ENCODE measurements at places on chromosomes 3 and 15.

- no peak for DNase-seq
These were observed 123.1 kb upstream of the RARB start for GRCh38 chr3:25304916-25305315.

DNA sequence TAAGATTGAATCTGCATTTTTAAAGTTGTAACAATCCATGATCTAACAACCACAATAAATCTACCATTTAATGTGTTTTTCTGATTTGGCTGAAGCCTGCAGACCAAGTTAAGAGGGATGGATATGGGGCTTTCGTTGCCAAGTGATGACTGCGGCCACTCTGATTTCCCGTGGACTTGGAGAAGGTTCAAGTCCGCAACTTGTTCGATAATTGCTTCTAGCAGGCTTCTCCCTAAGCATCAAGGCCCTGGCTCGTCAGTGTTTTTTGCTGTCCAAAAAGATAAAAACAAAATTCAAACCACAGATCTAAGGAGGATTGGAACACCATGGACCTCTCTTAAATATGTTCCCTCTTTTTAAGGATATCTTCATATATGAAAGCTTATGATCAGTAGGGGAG is 256.6 kb downstream of the CNTN3 start:
- no peak for DNase-seq

DNA sequence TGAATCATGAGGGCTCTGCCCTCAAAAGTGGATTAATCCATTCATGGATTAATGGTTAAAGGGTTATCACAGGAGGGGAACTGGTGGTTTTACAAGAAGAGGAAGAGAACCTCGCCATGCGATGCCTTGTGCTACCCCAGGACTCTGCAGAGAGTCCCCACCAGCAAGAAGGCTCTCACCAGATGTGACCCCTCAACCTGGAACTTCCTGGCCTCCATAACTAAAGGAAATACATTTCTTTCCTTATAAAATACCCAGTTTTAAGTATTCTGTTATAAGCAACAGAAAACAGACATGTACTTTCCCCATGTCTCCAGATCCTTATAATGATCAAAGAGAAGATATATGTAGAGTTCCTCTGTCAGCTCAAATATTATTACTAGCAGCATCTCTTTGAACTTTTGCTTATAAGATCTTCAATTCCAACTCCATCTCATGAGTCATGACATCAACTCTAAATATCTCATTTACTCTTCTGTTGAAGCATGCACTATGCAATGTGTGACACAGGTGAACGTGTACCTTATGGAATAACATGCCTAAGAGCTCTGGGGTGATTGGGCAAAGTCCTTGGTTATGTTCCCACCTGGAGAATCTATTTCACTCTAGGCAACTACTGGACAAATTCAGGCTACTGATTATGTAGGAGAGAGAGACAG is 37.5 kb upstream of the ZBTB38 start:
- no peak for DNase-seq

GRCh38 chr3:177281292-177282118 is 84.2 kb upstream of the TBL1XR1 start:
- no peak for DNase-seq

DNA sequence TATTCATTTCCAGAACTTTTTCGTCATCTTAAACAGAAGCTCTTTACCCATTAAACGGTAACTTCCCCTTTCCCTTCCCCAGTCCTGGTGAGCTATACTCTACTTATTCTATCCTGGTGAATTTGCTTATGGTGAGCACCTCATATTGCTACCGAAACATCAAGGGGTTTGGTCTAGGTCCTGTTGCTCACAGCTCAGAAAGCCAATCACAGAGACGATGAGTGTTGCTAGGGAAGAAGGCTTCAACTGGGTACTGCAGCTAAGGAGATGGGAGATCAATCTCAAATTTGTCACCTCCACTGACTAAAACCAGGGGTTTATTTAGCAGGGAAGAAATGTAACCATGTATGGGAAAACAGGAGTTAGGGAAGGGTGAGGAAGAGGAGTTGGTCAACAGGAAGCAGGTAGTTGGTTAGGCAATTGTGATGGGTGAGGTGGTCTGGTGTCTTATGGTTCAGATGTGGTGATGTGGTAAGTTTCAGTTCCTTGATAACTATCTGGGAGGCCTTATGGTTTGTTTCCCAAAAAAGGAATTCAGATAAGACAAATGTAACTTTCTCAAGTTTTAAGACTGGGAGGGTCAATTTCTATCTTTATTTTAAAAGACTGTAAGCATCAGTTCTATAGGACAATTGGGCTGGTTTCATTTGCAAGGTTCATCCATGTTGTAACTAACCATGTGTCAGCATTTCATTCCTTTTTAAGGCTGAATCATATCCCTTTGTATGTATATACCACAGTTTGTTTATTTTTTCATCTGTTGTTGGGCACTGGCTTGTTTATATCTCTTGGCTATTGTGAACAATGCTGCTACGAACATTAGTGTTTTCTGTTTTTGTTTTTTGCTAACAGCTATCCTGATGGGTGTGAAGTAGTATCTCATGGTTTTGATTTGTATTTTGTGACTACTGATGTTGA is 24.3 kb downstream of the ARHGAP11B start:
- DNase-seq = no peak

- DNase-seq = no peak
These were observed 178.2 kb downstream of the TNIK start for GRCh38 chr3:171282041-171282440.

DNA sequence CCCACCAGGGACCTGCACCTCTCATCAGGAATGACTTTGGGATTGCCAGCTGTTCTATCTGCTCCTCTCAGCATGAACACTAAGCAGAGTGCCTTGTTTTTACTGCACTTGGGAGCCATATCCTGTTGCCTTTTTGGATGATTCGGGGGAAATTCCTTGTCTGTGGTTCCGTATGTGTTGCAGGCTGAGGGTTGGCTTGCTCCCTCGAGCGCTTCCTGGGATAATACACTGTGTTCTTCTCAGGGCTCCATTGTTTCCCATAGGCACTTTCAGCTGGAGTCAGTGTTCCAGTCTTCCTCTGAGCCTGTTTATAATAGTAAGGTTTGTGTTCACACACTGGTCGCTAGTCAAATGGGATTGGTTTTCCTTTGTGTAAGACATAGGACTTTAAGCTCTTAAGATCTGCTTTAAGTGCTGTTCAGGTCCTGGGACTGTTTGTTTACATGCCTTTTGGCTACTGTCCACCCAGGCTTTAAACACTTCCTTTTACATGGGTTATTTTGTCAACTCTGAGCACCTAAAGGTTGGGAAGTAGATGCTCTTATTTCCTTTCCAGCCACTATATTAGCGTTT is 23.4 kb downstream of the BOC start:
- DNase-seq = no peak

DNA sequence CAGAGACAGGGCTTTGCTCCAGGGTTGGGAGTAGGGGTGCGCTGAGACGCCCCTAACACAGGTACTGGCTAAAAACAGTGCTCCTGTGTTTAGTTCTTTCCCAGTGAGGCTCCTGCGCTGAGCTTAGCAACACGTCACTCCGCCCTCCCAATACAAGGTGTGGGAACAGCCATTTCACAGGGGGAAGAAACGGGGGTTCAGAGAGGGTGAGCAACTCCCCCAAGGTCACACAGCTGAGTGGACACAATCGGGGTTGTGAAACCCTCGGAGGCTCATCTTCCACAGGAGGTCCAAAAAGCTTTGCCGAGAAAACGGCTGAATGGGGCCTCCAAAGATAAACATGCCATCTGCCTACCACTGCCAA is 628 bp downstream of the PRRT3 start:
- no peak for DNase-seq

DNA sequence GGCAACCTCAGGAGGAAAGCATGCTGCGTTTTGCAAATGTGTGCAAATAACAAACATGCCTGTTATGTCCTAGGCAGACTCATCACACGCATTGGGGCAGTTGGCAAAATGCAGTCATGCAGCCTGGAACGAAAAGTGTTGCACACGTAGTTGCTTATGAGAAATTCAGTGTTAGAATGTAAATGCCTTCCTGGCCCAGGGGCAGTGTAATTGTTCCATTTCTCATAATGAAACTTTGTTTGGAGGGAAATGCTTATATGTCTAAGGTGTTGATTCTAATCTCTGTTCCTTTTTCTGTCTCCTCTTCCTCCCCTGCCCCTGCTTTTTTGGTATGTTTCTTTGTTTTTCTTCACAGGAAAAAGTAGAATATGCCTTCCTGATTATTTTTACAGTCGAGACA is 156.0 kb downstream of the CACNA1D start:
- DNase-seq = no peak

DNA sequence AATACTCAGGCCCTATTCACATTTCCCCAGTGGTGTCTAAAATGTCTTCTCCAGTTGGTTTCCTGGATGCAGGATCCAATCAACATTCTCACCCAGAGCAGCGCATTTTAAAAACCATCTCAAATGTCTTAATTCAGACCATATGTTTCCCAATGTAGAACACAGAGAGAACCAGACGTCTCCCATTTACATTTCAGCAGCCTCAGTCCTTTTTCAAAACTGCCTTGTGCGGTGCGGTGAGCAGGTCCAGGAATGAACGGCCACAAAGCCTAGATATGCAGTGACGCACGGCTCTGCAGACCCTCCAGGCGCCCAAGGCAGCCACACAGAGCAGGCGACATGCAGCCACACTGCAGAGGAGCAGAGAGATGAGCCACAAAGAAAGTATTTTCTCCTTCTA is 66.1 kb upstream of the MEX3B start:
- no peak for DNase-seq

DNA sequence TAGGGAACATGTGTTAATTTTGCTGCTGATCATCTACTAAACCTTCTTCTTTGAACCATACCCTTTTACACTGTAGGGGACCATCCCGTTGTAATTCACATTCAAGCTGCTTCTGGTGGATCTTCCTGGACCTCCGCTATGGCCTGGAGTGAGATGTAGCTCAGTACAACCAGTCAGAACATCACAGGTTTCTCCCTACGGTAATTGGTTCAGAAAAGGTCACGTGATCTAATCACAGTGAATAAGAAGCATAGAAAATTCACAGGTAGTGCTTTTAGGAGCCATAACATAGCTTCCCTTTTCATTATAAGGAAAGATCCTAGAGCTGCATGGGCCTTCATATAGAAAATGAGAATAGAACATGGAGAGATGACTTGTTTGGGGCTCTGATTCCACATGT is 320.8 kb upstream of the PDZRN3 start:
- DNase-seq = no peak

GRCh38 chr3:48306860-48307530 is 26.5 kb downstream of the SPINK8 start:
- no peak for DNase-seq

DNA sequence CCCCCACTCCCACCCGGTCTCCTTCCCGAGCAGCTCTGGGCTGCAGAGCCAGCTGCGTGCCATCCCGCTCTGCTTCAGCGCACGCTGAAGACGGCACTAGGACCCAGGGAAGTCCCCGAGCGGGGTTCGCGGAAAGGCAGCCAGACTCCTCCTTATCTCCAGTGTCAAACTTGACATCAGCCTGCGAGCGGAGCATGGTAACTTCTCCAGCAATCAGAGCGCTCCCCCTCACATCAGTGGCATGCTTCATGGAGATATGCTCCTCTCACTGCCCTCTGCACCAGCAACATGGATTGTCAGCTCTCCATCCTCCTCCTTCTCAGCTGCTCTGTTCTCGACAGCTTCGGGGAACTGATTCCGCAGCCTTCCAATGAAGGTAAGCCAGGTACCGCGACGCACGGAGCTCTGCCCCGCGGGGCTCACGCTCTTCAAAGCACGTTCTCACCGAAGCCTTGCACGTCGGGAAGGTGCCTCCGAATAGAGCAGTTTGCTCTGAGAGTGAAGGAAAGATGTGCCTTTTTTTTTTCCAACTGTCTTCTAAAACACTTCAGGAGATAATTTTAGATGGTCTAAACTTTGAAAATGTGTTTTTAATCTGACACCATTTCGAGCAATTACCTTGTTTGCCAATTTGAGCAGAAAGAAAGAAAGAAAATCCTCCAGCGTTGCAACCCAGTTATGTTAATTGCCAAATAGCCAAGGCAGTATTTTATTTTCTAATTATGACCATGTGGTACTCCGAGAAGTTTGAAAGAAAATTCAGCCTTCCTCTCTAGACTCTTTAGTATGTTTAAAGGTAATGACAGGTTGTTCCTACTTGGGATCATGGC is at the start of gene EPHA3:
TSS of gene EPHA3 (plus strand) at position 161 of the 830 bp plus-strand sequence. CDS start at position 289, 128 bp downstream.
- DNase-seq = no peak

DNA sequence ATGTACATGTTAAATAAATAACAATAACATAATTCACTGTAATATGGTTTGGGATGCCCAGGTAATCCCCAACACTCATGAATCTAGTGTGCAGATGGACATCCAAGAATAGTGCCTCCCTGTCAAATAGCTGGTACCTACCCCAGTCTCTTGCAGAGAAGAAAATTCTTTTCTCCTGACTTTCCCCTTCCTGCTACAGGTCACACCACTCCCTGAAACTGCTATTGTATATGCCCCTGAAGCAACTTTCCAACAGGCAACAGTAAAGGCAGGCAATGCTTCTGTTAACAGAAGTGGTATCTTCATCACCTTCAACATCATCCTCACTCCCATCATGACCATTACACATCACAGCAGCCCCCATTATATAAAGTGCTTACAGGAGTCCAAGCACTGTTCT is 431.6 kb downstream of the MAGI1 start:
- no peak for DNase-seq

DNA sequence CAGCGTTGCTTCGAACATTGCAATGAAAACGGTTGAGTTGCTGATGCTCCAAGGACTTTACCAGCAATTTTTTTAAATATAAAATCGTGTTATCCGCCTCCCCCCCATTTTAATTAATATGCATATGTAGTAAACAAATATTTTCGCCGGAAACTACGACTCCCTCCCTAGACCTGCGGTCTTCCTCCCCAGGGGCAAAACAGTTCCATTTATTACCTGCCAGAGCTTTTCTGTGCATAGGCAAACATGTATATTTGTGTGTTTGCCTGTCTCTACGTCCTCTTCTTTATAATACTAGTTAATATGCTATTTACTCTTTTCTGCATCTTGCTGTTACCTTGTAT is 593 bp upstream of the RSL24D1 start:
- no peak for DNase-seq

DNA sequence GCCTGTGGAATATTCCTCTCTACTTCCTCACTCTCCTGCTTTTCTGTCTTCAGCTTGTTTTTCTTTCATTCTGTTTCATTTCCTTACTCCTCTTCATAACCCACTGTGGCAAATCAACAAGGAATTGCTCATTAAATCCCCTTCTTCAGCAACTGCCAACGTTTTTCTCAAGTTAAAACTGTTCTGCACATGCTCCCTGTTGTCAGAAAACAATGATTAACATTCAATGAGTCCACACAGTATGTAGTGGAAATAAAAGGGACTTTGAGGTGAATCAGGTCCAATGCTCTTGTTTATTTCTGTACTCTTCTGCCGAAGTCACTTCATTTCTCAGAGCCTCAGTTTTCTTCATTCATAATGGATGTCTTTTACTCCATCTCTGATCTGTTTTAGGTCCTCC is 11.9 kb upstream of the ROBO2 start:
- no peak for DNase-seq
